ENCODE measurements at places on chromosomes 16 and 17.

DNA sequence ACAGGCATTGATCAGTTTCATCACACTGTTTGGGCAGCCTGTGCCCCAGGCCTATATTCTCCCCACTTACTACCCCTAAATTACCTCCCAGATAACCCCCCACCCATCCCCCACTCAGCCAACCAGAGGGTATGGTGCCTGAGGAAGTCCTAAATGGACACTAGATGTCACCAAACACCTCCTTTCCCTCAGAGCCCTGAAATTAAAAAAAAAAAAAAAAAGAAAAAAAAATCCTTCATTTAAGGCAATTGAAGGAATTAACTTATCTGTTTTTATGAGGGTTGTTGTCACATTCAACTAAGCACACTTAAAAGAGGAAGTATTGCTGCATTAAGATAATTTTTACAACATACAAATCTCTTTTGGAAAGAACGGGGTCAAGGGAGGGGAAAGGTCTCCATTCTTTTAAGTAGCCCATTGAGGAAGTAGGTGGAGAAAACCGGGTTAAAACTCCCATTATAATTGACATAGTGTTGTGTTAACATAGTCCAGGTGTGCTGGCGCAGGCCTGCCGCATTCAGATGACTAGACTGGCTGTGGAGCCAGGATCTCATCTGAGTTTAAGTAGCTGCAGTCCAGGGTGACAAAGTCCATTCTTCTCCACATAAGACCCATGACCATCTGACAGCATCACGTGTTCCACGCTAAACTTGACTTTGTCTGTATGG, 46.3 kb downstream of the SNX11 start:
- peak; percentile 59 for DNase-seq

DNA sequence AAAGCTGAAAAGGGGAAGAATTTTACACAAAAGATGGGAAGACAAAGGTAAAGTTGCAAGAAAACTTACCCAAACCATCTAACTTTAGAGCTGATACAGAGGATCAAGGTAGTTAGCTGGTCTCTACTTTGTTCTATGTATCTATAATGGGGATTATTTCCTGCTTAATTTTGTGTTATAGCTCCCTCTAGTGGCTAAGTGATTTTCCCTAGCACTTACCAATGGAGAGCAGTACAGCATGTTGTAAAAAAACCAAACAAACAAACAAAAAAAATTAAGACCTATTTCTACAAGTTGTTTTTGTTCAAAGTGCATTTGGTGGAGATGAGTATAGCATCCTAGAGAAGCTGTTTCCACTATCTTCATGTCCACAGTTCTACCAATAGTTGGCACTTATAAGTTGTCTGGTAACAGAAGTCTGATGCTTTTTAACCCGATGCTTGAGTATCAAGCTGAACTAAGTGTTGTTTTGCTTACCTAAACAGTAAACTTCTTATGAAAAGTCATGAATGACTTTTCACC, 7.5 kb downstream of the SRSF1 start:
- DNase-seq: peak; percentile 95

DNA sequence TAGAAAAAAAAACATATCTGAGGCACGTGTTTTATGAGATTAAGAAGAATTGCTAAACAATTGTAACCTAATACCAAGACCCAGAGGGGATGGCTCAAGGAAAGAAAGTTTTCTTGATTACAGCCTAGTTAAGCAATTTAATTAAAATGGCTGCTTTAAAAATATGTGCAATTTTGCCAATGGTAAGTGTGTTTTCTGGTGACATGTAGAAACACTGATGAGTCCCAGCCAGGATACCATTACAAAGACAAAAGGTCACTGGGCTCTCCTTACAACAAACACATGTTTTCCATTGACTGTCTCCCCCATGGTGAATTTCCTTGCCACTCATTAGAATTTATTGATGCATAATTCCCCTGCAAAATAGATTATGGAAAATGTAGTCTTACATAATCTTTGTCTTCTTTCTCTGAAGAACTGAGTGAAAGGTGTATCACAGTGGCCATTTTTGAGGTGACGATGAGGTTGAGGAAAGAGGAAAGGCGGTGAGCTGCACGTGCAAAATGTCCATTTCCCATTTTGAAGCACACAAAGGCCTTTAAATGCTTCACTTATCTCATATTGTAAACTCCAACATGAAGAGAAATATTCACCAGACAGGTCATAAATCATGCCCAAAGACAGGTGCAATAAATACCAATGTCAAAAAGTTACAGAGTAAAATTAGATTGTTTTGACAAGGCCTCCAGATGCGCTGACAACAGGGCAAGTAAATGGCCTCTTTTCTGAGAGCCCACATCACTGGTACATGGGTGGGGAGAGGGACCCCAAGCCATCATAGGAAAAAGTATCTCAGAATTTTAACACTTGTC, 696.9 kb downstream of the KCNJ2 start:
- no peak for DNase-seq

GRCh38 chr16:88854306-88855111, 2.2 kb downstream of the GALNS start:
- DNase-seq: no peak

DNA sequence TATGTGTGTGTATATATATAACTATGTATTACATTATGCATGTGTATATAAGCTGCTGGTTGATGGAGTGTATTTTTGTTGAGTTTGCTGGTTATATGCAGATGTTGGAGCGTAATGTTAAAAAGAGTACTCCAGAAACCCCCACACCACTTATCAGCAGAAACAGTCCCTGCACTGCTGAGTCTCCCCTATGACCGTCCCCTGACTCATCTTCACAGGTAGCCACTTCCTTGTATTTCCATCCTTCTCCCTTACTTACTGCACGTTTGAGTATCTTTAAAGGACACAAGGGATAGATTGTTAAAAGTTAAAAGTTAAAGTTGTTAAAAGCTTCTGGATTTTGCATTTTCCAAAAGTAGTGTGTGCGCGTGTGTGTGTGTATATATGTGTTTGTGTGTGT, 853.9 kb upstream of the EEF2KMT start:
- no peak for DNase-seq

- DNase-seq: no peak
These were observed 81.2 kb downstream of the GNAO1 start for GRCh38 chr16:56272583-56272894.

DNA sequence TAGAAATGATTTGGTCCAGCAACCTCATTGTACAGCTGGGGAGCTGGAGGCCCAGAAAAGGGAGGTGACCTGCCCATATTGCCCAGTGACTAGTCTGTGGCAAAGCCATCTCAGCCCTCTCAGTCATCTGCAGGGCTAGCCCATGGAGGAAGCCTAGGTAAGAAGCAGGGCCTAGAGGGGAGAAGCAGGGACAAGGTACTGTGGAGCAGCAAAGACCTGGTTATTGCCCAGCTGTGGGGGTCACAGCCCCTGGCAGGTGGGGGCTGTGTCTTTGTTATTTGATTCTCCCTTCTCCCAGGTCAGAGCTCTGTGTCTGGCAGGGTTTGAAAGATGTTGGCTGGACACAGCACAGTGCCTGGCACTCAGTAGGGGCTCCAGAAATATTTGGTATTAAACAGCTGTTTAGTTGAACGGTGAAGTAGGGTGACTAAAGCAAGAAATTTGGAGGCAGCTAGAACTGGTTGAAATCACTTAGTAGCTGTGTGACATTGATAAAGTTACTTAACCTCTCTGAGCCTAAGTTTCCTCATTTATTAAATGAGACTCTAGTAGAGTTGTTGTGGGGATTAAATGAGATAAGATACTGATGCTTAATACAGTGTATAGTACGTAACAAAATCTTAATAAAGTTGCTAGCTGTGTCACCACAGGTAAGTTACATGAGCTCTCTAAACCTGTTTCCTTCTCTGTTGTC, 17.3 kb downstream of the CCR7 start:
- no peak for DNase-seq

GRCh38 chr17:81427173-81428120, 32.2 kb downstream of the BAHCC1 start:
- no peak for DNase-seq

GRCh38 chr17:43380307-43380706, 18.5 kb upstream of the ARL4D start:
- no peak for DNase-seq

- DNase-seq: no peak
These were observed 23.8 kb upstream of the CRYM start for GRCh38 chr16:21301895-21302291.

DNA sequence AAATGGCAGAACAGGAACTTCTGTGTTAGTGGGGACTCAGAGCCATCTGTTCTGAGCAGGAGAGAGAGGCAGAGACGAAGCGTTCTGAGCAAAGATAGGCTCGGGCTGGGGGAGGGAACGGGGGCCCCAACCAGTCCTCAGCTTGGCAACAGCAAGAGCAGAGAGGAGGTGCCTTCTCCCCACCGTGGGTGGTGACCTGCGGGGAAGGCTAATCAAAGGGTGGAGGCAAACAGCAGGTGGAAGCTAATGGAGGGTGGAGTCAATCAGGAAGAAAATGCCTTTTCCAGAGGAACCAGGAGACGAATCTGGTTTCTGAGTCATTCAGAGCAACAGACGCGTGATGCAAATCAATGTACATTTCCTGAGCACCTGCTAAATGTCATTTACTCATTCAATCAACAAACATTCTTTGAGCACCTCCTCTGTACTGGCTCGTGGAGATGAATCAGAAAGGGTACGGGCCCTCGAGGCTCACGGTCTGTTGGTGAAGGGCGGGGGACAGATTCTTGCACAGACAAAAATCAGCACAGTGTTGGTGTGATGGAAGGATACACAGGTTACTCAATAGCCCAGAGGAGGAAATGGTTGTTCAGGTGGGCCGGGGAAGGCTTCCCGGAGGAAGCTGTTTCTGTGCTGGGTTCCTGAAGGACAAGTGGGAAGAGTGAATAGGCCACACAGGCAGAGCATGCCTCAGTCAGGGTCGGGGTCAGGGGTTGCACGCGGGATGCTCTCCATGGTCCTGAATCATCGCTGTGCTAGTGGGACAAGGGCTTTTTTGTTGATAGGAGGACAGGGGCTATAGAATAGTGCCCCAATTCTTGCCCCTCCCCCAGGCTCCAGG, 5.7 kb upstream of the SPNS2 start:
- DNase-seq: peak; percentile 90

DNA sequence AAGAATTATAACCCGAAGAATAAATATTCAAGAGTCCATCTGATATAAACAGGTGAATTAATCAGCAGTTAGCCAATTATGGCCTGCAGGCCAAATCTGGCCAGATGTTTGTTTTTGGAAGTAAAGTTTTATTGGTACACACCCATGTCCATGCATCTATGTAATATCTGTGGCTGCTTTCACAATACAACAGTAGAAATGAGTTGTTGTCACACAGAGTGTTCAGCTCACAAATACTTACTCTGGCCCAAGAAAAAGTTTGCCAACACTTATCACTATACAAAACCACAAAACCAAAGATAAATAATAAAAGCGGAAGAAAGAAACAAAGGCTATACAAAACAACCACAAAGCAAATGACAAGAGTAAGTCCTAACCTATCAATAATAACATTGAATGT, 109.4 kb downstream of the CDYL2 start:
- DNase-seq: no peak

- DNase-seq: peak; percentile 93
These were observed 1.5 kb downstream of the COL1A1 start for GRCh38 chr17:50199803-50200456.

DNA sequence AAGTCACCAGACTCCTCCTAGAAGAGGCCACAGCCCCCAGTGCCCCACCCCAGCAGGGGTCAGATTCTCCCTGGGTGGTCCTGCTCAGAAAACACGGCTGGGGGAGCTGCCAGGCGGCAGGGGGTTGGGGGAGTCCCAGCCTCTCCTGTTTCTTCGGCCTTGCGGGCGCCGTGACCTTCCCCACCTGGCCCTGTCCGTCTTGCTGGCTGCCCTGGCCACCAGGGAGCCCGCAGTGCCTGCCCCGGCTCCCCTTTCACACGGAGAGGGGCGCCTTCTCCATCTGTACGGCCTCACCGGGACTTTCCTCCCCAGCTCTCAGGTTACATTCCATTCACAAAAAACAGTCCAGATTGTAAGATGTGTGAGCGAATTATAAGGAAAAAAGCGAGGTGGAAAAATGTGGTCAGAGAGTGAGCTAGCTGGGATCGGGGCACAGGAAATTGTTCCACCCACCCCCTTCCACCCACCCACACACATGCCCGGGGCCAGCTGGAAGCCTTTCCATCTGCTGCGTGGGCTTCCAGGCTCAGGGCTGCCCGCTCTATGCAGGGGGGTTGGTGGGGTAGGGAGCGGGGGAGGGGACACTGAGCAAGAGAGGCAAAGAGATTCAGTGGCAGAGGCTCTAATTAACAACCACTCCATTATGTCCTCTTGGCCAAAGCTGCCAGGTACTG, 14.6 kb upstream of the CIBAR2 start:
- DNase-seq: peak; percentile 88

- DNase-seq: no peak
These were observed 9.4 kb downstream of the METTL9 start for GRCh38 chr16:21608639-21609328.

DNA sequence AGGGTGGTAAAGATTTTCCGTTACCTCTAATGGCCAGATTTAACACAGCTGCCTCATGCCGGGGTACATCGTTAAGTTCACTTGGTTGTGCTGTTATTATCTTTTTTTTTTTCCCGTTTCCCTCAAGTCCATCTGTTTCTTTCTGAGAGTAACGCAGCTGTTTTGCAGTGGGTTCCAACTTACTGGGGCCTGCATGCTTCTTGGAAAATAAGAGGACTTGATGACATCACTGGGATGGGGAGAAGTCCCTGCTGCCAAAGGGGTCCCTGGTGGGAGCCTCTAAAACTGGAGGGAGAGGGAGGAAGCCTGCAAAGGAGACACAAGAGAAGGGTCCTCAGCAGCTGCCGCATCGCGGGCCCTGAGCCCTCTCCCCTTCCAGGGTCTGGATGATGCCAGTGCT, 77.8 kb upstream of the NOL11 start:
- DNase-seq: peak; percentile 46

DNA sequence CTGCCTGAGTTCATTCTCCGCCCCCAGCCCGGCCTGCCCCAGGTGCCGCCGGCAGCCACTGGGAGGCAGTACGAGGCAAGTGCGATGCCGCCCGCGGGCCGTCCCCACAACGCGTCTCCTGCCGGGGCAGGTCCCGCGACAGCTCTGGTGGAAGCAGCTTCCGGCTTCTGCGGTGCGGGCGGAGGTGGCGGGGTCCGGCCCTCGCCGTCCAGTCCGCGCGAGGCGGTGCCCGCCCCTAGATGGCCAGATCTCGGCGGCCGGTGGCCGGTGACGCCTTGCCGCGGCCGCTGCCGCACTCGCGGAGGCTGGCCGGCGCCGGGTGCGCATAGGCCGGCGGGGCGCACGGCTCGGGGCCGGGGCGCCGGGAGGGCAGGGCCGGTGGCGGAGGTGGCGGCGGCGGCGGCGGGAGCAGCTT, 1.8 kb downstream of the GJD3 start:
- DNase-seq: peak; percentile 86

- DNase-seq: no peak
These were observed 6.1 kb downstream of the HAPSTR1 start for GRCh38 chr16:9097266-9098219.

- no peak for DNase-seq
These were observed 11.1 kb upstream of the ATP2C2 start for GRCh38 chr16:84357191-84357651.

DNA sequence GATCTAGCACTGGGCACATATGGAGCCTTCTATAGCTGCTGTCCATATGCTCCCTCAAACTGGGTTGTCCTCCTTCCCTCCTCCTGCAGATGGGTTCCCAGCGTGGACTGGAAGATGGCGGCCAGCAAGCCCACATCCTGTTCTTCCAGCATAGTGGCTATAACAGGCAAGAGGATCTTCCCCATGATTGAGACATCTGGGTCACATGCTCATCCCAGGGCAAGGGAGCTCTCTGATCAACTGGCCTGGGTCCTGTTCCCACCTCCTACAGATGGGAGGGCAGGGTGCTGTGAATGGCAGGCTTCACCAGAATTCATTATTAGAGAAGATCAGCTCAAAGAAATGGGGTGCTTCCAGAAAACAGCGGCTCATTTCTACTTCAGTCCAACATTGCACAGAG, 210.2 kb downstream of the PARN start:
- DNase-seq: no peak

GRCh38 chr17:40477796-40478195, 23.6 kb downstream of the TNS4 start:
- no peak for DNase-seq

Measured in eye (tissue), 1 donor.